ENCODE measurements at places on chromosomes 11 and 22.
A peak's percentile ranks its signal among the peaks of the same experiment; 100 is the strongest.

DNA sequence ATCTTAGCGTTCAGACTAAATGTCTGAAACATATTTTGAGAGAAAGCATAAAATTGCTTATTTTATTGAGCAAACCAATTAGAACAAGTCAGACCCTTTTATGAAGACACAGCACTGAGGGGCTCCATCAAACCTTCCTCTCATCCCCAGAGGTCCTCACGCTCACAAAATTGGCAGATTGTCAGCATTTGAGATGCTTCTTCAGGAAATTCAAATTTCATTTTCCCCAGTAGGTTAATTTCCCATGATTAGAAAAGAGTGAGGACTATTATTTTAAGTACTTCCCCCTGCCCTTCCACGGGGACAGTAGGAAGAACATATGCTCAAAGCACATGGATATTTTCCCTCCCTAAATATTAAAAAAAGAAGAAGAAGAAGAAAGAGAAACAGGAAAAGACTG is 851.8 kb downstream of the BRD1 start:
- DNase-seq, result no peak

GRCh38 chr11:68329978-68330699 is 17.7 kb downstream of the LRP5 start:
- DNase-seq, result no peak

- no peak for DNase-seq
Measured at GRCh38 chr11:91023731-91024130, 800.9 kb upstream of the CHORDC1 start.

GRCh38 chr11:102680945-102681344 is 24.6 kb downstream of the MMP27 start:
- no peak for DNase-seq

DNA sequence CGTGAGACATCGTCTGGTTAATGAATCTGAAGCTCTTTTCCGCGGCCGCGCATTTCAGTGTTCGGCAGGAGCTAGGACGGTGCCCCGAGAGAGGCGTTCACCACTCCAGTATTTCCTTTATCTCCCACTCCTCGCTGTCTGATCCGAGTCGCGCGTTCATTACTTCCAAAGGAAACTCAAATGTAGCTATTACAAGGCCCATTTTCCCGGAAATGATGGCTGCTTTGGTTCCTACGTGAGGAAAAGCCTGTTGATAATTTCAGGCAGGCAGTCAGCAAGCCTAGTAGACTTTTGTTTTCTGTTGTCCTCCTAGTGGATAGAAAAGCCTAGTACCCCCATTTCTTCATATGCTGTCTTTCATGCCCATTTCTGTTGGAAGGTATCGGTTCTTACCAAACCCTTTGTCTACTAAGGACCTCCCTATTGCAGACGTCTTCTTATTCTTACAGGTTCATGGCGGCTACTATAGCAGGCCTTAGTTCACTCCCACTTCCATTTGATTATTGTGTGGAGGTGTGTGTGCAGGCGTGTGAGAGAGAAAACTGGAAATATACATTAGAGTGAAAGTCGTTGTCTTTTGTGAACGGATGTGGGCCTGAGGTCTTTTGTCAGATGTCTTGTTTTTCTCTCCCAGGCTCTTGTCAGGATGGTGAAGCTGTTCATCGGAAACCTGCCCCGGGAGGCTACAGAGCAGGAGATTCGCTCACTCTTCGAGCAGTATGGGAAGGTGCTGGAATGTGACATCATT is 737 bp downstream of the RBM4 start:
- DNase-seq, result no peak

DNA sequence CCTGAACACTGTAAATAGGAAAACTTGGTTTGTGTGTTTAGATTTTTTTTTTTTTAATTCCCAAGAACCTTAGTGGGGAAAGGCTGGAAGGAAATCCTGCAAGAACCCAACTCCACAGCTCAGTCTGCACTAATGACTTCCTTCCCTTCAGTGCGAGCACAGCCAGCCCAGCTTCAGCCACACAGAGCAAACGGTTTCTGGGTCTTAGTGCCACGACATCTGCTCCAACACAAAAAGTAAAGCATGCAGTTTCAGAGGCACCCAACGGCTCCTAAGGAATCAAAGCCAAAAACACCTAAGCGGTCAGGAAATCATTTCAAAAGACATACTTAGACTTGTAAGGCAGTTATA is 236.1 kb downstream of the TTC28 start:
- peak; percentile 83 for DNase-seq
